Frontal cortex (tissue), 4 donors: ENCODE measurements at places on chromosomes 12 and 14.
A peak's percentile ranks its signal among the peaks of the same experiment; 100 is the strongest.

- no peak for DNase-seq
Observed at GRCh38 chr14:94026889-94027469, 839 bp downstream of the OTUB2 start.

DNA sequence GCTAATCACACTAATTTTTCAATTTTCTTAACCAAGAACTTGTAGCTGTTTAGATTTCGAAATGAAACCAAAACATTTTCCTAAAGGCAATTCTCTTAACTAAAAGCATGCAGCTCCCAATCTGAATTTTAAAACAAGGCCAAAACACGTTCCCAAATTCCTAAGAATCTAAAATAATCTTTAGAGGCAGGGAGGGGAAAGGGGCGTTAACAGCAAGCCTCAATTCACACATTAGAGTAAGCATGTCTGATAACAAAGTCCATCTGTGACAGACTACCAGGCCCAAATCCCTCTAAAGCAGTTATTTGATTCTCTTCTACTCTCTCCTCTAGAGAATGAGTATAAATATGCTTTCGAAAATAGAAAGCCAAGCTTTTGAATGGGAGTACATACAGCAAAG is 754 bp downstream of the ATG14 start:
- no peak for DNase-seq

GRCh38 chr12:45839917-45840316 is 110.4 kb downstream of the ARID2 start:
- DNase-seq = no peak

GRCh38 chr14:95483309-95484165 is 32.9 kb downstream of the SYNE3 start:
- DNase-seq = peak; percentile 52

- no peak for DNase-seq
Observed at GRCh38 chr12:68521321-68521839, 89.3 kb upstream of the RAP1B start.

- DNase-seq = no peak
Observed at GRCh38 chr14:58738876-58739275, 101.1 kb downstream of the DACT1 start.

DNA sequence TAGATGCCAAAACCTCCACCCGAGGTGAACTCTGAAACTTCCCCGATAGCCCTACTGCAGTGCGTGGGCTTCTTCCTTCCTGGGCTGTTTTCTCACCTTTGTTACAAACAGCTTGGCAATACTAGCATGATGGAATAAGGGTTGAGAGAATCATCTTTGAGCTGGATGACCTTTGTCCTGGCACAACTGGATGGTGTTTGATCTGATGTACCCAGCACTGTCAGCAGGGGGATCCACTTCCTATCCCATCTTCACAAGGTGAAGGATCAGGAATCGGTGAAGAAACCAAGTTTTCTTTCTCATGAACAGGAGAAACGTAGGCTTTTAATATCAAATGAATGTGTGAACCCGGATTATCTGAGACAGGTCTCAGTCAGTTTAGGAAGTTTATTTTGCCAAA is 19.5 kb upstream of the LRRC10 start:
- DNase-seq = no peak

DNA sequence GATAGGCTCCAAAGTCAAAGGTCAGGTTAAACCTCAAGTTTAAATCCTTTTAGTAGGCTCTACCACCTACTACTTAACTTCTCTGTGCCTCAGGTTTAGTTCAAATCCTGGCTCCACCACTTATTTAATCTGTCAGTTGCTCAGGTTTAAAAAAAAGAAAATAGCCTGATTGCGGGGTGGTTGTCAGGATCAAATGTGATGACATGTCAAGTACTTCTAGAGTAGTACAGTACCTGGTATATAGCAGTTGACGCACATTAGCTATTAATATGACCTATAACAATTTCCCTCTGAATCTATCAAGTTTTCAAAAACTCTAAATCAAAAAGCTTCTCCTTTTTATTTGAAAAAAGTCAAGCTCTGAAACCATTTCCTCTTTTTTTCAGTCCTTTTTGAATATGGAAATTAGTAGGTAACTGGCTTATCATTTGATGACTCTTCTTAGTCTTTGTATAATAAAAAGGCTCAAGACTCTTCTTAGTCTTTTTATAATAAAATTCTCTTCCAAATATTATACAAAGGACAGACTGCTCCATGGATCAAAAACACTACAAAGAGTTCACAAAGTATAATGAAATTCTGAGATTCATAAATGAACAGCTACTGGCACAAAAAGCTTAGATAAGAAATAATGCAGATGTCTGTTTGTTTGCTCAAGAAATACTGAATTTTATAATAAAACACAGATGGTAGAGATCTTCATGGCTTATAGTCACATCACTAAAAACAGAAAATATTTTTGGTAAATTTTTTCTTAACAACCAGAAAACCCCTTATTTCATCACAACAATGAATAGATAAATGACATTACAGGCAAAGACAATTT is 5.0 kb downstream of the OSBPL8 start:
- DNase-seq = no peak

- DNase-seq = no peak
Observed at GRCh38 chr12:75130811-75131210, 78.8 kb downstream of the KCNC2 start.

DNA sequence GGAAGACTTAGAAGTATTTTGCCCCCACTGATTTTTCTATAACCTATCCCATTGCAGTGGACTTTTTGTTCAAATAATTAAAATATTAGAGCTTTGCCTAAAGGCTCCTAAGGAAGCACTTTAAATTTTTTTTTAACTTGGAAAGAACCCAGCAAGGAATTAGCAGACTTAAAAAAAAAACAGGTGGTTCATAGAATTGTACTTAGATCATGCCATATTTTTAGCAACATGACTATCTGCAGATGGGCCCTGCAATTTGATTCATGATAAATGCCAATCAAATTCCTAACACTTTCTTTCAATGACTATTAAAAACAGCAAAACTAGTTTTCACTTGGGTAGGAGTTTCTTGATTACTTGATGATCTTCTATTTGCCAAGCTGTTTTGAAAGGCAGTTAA is 11.5 kb downstream of the ADAMTS20 start:
- no peak for DNase-seq

DNA sequence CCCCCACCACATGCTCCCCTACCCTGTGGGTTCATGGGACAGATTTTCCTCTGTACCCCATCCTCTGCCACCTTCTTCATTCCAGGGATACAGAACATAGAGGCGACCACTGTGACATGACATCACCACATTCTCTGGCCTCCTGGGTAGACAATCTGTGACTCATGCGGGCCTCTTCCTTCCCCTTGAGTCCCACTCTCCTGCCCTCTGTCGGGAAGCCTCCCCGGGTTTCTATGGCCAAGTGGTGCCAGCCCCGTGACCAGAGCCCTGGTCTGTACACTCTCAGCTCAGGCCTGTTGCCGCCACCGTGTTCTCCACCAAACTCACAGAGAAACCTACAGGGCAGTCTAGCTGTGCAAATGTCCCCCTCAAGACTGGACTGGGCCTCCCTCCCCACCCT is 8.0 kb downstream of the CLMN start:
- no peak for DNase-seq
